ENCODE measurements at places on chromosomes 16 and 17.

- DNase-seq: no peak
Observed at GRCh38 chr16:29994600-29995323, 655 bp downstream of the HIRIP3 start.

DNA sequence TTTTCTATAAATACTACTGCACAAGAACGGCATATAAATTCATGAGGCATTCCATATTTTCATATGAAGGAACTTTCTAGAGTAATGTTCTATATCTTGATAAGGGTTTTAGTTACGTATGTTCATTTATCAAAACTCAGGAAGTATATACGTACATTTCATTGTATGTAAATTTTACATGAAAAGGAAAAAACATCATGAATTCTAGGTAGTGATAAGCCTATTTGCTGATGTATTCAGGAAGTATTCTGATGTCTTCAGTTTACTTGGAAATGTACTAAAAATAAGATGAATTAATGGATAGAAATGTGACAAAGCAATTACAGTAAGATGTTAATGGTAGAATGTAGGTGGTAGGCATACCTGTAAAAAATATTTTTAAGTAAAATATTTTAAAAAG lies 4.7 kb downstream of the DGKE start:
- no peak for DNase-seq

DNA sequence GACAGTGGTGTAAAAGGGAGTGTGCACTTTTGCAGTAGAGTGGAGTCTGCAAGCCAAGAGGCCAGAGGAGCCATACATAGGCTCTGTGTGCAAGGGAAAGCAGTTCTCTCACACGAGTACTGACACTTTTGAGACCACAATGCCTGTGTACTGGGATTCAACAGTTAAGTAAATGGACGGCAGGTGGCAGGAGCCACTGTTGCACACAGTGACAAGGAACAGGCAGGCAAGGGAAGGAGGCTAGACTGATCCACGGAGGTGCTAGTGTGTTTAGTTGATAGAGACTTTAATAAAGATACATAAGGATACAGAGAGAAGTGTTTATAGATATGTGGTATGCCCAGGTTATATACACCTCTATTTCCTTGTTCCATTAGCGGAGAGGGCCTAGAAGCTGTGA lies 67.0 kb downstream of the MPRIP start:
- no peak for DNase-seq

GRCh38 chr16:77946823-77947222 lies 75.5 kb upstream of the CLEC3A start:
- no peak for DNase-seq

DNA sequence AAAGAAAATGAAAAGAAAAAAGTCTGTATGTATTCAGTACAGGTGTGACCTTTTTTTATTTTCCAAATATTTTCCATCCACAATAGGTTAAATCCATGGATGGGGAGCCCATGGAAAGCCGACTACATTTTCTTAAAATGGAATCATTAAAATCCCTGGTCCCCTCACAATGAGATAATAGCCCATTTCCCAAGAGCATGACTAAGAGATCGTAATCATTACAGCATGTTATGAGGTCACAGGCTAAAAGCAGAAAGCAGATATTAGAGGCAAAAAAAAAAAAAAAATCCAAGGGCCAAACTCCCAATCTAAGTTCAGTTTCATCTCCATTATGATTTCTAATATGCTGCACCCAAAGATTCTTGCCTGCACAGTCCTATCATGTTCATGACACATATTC lies 44.7 kb downstream of the CYTH1 start:
- DNase-seq: peak; percentile 53

GRCh38 chr16:85215478-85216118 lies 103.3 kb upstream of the CIBAR2 start:
- peak; percentile 2 for DNase-seq

GRCh38 chr17:38731526-38732294 lies 1.6 kb downstream of the CISD3 start:
- no peak for DNase-seq

DNA sequence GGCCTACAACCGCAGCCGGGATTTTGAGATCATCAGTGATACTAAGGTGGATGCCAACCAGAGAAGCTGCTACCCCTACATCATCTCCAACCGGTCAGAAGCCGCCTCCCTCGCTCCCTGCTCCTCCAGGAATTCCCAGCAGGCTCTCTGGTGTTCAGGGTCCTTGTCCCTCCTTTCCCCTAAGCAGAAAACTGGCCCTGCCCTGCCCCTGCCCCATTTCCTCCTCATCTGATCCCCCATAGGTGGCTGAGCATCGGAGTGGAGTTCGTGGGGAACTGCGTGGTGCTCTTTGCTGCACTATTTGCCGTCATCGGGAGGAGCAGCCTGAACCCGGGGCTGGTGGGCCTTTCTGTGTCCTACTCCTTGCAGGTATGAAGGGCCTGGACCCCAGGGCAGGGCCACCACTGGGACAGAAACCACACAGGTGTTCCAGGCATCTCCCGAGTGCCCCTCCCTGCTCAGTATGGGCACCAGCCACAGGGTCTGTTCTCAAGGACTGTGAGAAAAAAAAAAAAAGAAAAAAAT lies 29.8 kb downstream of the ANKRD40 start:
- no peak for DNase-seq

Measured in NCI-H774 (cell line).